ENCODE measurements at places on chromosomes 7 and 10.

- no peak for DNase-seq
These were observed 165.5 kb downstream of the ANK3 start for GRCh38 chr10:60224066-60224705.

GRCh38 chr7:47690902-47691558 is 109.1 kb upstream of the TNS3 start:
- peak; percentile 21 for DNase-seq

GRCh38 chr7:5767066-5767465 is 14.4 kb downstream of the RNF216 start:
- DNase-seq: no peak

DNA sequence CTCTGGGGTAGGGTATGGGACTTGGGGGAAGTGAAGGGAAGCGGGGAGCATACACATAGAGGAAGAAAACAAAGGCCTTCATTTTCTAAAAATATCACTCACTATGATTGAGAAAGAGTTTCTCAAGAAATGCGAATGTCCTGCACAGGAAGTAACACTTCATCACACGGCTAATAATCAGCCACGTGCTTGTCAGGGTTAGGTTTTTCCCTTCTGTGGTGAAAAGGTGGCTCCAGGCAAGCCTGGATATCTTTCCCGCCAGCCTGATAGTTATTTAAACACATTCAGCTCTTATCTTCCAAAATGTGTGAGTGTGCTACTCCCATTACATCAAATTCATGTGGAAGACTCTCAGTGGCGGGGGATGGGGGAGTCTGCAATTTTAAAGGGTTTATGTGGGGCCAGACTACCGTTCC is 166.4 kb upstream of the ADO start:
- DNase-seq: no peak

DNA sequence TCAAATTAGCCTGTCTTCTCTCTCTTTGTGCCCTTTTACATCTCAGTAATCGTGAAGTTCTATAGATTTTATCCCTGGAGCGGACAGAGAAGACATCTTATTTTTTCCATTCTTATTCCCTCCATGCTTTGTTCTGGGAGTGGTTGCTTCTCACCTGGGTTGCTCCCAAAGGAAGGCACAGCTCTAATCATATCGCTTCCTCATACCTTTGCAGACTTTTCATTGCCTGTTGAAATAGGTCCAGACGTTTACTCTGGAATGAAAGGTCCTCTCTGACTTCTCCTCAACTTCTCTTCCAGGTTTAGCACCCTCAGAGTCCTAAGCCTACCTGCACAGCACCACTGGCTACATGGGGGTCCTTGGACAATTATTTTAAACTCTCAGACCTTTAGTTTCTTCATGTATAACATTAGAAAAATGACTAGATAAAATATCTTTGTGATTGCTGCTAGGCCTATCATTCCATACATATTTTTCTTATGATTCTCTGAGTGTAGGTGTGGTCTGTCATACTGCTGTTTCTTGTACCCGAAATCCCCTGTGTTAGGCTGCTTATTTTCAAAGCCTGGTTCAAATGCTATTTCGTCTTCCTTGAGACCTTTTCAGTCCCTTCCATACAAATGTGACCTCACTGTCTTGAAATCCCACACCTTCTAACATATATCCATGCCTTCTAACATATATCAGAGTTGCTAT is 418.1 kb downstream of the GFRA1 start:
- peak; percentile 49 for DNase-seq

GRCh38 chr10:37975401-37975991 is 951 bp downstream of the ZNF25 start:
- DNase-seq: peak; percentile 5

DNA sequence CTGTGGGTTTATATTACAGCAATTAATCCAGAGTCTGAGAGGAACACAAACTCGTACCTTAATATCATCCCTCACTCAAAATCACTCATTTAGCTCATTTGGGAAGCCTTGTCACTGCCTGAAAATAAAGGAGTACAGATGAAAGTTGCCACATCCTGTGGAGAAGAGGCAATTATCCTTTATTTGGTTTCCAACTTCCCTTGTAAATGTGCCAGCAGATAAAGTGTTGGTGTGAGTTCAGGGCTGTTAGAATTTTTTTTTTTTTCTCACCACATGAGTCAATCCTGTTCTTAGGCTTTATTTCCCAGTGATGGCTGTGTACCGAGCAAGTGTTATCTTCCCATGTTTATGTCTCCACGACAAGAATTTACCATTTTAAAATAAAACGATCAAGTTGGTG is 99.0 kb upstream of the SMIM30 start:
- DNase-seq: no peak

GRCh38 chr7:141144921-141145629 is 71.2 kb downstream of the TMEM178B start:
- DNase-seq: peak; percentile 24

DNA sequence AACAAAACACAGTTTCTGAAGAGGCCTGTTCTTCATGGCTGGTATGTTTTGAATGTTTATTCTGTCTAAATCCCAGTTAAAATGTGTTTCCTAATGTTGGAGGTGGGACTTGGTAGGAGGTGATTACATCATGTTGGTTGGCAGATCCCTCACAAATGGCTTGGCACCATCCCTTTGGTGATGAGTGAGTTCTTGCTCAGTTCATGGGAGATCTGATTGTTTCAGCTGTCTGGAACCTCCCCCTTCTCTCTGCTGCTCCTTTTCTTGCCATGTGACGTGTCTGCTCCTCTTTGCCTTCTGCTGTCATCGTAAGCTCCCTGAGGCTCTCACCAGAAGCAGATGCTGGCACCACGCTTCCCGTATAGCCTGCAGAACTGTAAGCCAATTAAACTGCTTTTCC is 383.6 kb upstream of the TPK1 start:
- no peak for DNase-seq

GRCh38 chr7:31939076-31939475 is 131.1 kb downstream of the PDE1C start:
- peak; percentile 46 for DNase-seq

DNA sequence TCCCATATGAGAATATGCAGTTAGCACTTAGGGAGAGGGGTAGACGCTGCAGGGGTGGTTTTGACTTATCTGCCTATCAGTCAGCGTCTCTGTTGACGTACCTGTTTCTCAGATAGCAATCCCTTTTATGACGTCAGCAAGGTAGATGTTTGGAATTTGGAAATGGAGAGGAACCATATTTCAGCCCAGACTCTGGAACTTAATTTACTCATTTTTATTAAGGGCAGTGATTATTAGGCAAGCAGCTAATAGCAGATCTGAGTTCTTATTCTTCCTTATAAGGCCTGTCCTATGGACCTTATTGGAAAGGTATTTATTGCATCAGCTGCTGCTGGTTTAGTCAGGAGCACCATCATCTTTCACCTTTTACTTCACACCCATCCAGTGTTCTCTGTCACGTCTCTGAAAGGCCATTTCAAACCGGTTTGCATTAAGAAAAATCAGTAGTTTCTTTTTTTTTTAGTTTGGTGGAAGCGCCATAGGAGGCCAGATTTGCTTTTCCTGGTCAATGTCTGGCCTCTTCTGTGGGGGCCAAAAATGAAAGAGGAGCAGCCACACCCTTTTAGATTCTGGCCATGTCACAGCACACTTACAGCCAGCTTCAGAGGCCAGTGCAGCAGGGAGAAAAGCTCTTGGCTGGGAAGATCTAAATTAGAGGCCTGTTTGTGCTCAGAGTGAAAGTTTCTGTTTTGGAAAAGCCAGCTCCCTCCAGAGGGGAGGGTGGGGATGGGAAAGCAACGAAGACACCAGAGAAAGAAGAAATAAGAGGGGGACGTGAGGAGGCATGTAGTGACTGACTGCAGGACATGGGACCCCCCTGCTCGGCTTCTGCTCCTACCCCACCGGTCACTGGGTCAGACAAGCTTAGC is 146.3 kb downstream of the TCF7L2 start:
- DNase-seq: no peak

DNA sequence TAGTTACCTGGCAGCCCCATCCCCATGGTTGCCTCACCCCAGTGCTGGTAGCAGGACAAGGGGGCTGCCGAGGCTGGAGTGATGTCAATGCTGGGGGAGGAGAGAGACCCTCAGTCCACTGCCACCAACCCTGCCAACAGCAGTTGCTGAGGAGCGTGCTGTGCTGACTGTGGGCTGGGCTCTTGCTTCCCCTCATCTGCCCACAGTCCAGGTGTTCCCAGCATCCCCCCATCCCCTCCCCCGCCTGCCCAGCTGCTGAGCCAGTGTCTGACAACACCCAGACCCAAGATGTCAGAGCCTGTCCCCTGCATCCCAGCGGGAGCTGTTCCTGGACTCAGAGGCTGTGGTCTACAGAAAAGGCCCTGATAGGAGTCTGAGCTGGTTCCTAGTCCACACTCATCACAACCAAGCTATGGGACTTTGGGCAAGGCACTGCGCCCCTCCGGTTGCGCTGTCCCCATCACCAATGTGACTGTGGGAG is 14.6 kb upstream of the PSAP start:
- DNase-seq: no peak

DNA sequence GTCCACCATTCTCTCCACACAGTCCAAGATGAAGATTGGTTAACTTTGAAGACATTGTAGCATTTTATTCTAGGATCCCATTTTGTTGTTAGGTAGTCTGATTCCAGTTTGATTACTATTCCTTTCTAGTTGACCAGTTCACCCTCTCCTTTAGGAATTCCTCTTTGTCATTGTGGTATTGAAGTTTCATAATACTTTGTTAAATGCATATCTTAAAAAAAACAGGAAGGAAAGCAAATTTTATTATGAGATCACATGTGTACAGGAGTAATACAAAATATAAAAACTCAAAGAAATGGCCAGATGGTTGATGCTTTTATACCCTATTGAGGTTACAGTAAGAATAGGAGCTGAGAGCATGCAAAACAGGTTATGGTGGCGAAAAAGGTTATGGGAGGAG is 15.5 kb upstream of the SEMA3C start:
- DNase-seq: peak; percentile 42

GRCh38 chr10:132448248-132448731 is 51.3 kb downstream of the PWWP2B start:
- peak; percentile 65 for DNase-seq

GRCh38 chr10:61998937-61999336 is 97.4 kb downstream of the ARID5B start:
- DNase-seq: no peak

- DNase-seq: no peak
These were observed 41.4 kb downstream of the STAM start for GRCh38 chr10:17685233-17685840.

- no peak for DNase-seq
These were observed 46.4 kb downstream of the ZNF680 start for GRCh38 chr7:64516451-64516850.

DNA sequence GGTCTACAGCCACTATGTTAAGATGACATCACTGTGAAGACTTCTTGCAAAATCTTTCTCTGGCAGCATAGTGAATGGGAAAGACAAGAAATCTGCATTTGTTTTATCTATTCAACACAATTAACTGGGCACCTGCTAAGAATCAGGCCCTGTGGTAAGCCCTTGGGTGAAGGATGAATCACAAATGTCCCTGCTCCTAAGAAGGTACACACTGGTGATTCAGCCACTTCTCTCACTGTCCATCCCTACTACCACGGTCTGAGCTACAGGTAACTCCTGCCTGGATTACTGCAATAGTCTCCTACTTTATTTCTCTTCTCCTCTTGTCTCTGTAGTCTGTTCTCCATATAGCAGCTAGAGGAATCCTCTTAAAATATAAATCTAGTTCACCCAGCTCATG is 116.1 kb downstream of the HIBADH start:
- DNase-seq: no peak

GRCh38 chr7:135102372-135102771 is 45.5 kb upstream of the TMEM140 start:
- DNase-seq: no peak

GRCh38 chr7:27105301-27106031 is 3.0 kb upstream of the HOXA2 start:
- no peak for DNase-seq

DNA sequence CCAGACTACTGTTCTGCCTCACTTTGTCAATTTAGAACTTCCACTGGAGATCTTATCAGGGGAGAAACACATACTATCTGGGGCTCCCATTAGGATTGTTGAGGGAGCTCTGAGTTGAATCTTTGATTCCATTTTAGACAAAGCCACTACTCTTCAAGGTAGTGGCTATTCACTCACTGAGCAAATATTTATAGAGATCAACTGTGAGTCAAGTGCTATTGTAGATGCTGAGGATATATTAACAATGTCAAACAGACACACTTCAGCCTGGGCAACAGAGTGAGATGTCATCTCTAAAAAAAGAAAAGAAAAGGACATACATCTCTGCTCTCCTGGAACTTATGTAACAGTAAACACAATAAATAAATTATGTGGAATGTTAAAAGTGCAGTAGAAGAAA is 315.3 kb downstream of the PTEN start:
- no peak for DNase-seq

- no peak for DNase-seq
These were observed 54.1 kb upstream of the PPIF start for GRCh38 chr10:79292891-79293746.

DNA sequence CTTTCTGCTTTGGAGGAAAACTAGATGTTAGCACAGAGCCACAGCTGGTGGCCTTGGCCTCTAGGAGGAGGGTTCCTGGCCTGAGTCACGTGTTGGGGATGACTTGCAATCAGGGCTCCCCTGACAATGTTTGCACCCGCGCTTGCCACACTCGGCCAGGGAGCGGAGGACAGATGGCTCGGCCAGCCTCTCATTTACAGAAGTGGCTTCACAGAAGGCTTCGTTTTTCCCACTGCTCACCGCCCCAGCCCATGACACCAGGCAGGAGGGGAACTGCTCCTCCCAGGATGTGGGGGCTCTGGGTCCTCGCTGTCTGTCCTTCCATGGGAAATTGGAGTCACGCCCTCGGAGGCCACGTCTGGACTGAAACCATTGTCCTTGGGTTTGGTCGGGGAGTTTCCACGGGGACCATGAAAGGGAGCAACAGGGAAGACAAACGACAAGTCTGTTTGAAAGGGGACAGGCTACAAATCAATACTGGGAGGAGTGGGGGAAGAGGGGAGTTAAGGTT is 49.6 kb upstream of the UBE3C start:
- DNase-seq: no peak

DNA sequence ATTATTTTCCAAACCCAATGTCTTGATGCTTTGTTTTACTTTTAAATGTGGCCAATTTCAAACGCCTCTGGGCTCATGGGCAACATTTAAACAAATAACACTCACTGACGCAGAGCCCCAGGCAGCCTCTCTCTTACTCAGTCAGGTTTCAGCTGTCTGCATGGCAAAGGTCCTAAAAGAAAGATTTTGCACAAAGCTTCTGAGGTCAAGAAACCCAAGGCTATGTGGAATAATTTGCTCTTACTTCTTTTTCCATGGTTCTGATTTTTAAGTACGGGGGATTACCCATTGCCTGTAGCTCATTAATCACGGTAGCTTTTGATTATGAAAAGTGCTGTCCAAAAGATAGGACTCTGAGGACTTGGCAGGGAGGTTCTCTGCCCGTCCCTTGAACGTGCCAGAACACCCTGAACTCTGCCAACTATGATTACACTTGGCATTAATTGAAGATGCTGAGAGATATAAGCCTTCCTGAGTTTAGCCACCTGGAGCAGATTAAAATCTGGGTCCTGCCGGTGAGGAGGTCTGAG is 14.1 kb upstream of the MSRB2 start:
- no peak for DNase-seq

DNA sequence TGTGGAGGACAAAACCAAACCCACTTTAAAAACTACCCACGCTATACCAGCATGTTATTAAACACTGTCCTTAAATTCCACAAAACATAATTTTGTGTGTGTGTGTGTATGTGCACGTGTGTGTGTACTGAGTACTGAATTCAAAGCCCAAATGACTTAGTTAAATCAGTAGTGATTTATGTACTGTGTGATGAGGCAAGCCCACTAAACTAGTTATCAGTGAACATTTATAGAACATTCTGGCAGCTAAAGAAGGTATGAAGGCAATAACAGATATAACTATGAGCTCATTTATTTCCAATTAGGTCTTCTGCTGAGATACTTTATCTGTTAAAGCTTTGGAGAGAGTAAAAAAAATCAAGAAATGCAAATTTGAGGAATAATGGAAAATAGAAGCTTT is 115.1 kb downstream of the CPED1 start:
- DNase-seq: no peak

Measured in RCC 7860 (cell line).